ENCODE measurements at places on chromosomes 2 and 18. TPM values are rescaled to one million over a fixed set of nuclear protein-coding genes. Genes with fewer than 3 reads are reported as not detected.

- no peak overlapping the region for H3K27ac ChIP-seq
- no peaks in the 10 kb centered on the region for H3K27me3 ChIP-seq
- H3K36me3 ChIP-seq = no peaks in the 10 kb centered on the region
- H3K4me1 ChIP-seq = no peaks in the 10 kb centered on the region
- H3K4me3 ChIP-seq = no peak overlapping the region
Measured at GRCh38 chr2:10524341-10524740, 76.2 kb upstream of the ODC1 start.

The TCF7L1 gene
- total RNA-seq = not detected

- DNase-seq = peak; percentile 85
- no peaks in the 10 kb centered on the region for H3K27me3 ChIP-seq
Measured at GRCh38 chr2:112187805-112188596, 49.8 kb downstream of the FBLN7 start.

The TUBB8B gene
- not detected for total RNA-seq

The SLC4A3 gene
- 0.15 TPM for total RNA-seq

DNA sequence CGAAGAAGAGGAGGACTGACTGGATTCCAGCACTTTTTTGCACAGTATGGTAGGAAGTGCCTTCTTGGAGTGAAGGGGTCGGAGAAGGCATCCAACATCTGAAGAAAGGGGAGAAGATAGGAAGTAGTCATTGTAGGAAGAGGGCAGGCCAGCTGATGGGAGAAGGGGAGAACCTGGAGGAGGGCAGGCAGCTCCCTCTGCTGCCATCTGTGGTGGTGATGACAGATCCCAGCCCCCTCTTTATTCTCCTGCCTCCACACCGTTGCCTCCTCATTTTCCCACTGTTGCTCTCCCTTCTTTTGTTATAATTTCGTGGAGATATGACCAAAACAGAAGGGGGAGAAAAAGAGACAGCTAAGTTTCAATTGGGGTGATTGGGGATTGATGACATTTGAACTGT, 2.9 kb upstream of the SCYGR2 start:
- H3K36me3 ChIP-seq = no peaks in the 10 kb centered on the region
- H3K27me3 ChIP-seq = no peaks in the 10 kb centered on the region
- DNase-seq = no peak

The TEX44 gene
- total RNA-seq = not detected

The SPATA3 gene
- total RNA-seq = not detected

Measured in natural killer cell (primary cell).